ENCODE measurements at places on chromosomes 11 and 22.
A peak's percentile ranks its signal among the peaks of the same experiment; 100 is the strongest.

DNA sequence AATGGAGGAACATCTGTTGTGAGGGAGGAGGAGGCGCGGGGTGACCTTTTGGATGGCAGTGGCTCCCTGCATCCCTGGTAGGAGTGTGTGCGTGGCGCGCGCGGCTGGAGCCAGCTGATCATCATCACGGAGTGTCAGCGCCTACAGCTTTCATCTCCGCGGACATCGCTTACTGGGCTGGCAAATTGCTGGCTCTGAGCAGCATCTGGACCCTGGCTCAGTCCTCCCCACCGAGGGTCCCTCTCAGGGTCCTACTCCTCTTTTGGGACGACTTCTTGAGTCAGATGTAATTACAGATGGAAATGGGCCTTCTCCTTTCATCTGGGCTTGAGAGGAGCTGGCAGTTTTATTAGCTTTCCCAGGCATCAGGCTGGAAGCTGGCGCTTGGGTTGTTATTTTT is 85.3 kb downstream of the CACNA1I start:
- DNase-seq: no peak

DNA sequence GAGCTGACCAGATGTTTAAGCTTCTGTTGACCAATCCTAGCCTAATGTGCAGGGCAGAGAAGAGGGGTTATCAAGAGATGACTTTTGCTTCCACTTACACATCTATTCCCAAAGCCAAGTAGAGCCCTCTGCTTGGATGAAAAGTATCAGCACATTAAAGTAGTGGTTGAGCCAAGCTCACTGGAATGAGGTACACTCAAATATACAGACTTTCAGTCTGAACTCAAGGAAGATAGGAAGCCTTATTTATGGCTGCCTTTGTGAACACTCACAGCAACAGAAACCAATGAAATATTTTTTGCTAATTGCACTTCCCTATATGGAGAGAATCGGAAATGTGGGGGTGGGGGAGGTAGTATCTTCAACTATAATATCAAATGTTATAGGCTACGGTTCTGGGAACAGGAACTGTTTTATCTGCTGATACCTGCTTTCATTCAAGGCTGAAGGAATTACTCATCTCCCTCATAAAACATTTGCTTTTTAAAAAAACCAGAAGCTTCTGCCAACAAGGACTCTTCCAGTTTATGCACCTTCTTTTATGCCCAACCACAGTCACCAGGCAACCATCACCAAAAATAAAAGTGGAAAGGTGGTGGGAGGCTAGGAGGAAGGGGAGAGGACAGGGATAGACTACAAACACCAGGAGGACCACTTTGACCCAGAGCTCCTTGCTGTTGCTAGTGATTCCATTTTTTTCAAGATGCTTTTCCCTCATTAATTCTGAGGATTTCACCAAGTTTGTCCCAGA is 91.2 kb downstream of the CLPB start:
- no peak for DNase-seq

GRCh38 chr11:30016588-30017363 is at the start of gene KCNA4:
Gene KCNA4 (minus strand): TSS chr11:30017030. CDS start chr11:30012678, 4,352 bp downstream.
- no peak for DNase-seq

GRCh38 chr22:28903080-28903479 is 19.7 kb downstream of the ZNRF3 start:
- no peak for DNase-seq

DNA sequence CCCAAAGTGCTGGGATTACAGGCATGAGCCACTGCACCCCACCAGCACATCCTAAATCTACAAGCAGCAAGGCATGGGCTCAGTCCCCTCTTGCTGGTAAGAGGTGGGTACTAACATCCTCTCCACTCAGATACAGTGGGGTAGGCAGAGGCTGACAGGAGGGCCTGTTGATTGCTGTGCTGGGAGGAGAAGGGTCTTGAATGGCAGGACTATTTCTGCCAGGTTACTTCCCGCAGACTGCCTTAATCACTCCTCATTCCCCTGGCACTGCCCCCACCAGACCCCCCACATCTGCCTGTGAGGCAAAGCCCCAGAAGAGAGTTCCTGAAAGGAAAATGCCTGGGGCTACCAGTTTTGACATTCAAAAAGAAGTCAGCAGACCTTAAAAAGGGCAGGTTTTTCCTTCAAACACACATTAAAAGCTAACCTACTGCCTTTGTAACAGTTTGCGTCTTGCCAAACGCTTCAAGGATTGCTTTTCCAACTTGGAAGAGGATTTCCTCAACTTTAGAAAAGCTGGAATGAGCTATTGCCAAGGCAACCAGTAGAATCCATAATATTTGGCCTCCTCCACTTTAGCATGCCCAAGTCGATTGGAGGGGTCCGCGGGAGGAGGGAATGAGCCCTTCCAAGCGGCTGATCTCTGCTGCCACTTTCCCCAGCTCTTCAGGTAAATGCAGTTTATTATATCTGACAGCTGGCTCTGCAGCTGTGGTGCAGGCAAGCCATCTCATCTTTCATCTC is 62.0 kb downstream of the FDX1 start:
- peak; percentile 45 for DNase-seq

GRCh38 chr11:70705930-70706329 is 307.6 kb downstream of the CTTN start:
- DNase-seq: no peak

- no peak for DNase-seq
These were observed 53.3 kb downstream of the PANX1 start for GRCh38 chr11:94181943-94182342.

DNA sequence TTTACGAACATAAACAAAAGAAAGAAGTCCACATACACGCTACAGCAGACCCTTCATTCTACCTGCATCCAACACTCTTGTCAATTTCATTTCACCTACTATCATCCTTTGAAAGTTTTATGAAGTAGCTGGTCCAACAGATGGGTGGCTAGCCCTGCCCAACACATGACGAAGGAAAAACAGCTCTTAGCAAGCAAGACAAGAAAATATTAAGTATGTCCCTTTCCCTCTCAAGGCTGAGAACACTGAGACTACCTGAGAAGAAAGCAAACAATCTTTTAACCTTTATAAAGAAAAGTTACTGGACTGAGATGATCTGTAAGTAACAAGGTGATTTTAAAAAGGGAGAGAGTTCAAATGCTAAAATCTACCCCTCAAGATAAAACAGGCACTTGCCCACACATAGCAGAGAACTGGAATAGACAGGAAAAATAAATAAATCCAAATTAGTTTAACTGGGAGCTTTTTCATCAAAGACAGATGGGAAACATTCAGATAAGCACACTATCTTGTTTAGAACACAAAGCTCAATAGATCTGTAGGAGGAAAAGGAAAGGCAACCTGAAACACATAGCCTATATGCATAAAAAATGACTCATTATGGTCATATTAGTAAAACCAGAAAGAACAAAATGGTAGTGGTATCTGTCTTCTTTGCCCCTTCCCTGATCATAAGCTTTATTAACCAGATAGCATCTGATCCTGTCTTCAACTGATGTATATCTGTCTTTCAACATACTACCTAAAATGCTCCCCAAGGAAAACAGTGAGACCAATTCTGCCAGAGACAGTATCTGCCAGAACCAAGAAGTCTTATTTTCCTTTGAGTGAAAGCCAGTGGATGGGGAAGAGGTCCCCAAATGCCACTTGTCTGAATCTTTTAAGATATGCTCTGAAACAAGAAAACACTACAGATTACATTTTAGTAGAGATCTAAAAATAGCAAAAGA is 104.3 kb downstream of the MRTFA start:
- DNase-seq: no peak

GRCh38 chr11:45810431-45811108 is 5.6 kb downstream of the SLC35C1 start:
- no peak for DNase-seq

DNA sequence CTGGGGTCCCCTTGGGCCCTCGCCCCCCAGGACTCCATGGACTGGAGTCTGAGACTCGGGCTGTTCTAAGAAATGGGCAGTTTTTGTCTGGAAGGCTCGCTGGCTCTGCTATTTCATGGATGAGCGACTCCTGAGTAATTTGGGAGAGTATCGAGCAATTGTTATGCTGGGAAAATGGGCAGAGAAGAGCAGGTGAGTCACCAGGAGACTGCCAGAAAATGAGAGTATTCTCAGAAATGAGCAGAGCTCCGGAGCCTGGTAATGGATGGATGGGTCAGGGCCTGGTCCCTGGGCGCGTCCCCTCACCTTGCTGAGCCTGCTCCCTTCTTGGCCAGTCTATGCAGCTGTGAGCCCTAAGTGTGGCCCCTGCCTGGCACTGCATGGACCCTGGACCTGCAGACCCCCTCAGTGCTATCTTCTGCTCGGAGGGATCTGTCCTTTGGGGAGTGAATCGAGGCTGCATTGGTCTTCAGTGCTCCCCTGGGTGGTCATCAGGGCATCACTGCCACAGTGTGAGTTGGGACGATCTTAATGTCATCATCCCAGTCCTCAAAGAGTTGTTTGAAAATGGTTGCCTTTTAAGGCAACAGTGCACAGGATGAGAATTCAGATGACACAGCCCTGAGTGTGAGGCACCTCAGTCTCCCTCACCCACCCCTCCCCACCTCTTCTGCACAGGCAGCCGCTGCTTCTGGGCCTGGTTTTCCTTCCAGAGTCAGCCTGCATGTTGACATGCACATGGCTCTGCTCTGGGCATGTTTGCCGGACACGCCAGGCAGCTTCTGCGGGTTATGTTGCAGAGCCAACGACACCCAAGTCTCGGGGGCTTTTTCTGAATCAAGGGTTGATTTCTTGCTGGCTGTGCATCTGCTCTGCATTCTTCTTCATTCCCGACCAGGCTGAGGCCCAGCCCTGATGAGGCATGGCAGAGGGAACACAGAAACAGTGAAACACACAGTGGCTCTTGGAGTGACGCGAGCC is 519.0 kb downstream of the TBC1D22A start:
- peak; percentile 82 for DNase-seq

DNA sequence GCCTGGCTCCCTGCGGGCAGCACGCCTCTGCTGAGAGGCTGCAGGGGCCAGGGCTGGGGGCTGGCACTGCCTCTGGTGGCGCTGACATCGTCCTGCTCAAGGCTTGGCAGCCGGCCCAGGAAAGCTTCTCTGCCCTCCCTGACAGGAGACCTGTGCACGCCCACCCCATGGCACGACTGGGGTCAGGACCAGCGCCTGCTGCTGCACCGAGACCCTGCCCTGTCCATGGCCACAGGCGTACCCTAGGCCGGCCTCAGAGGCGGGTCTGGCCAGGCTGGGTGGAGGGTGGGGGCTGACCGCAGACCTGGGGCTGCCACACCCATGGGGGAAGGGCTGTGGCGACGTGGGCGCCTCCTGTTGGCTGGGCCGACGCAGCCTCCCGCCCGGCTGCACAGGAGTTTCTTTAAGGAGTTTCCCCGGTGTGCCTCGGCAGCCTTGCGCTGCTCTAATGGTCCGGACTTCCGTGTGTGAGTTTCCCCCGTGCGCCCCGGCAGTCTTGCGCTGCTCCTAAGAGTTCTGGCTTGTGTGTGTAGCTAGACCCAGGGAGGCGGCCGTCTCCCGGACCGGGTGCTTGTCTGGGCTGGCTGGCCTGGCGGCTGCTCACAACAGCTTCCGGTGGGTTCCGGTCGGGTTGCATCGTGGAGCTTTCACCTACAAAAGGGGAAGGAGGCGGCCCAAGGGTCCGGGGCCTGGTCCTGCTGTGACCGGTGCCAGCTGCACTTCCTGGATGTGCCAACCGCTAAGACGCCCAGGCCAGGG is 4.6 kb downstream of the TRABD start:
- peak; percentile 60 for DNase-seq

GRCh38 chr11:83219095-83219494 is 25.6 kb downstream of the ANKRD42 start:
- no peak for DNase-seq

- no peak for DNase-seq
These were observed 11.0 kb upstream of the PICK1 start for GRCh38 chr22:38046070-38046748.

DNA sequence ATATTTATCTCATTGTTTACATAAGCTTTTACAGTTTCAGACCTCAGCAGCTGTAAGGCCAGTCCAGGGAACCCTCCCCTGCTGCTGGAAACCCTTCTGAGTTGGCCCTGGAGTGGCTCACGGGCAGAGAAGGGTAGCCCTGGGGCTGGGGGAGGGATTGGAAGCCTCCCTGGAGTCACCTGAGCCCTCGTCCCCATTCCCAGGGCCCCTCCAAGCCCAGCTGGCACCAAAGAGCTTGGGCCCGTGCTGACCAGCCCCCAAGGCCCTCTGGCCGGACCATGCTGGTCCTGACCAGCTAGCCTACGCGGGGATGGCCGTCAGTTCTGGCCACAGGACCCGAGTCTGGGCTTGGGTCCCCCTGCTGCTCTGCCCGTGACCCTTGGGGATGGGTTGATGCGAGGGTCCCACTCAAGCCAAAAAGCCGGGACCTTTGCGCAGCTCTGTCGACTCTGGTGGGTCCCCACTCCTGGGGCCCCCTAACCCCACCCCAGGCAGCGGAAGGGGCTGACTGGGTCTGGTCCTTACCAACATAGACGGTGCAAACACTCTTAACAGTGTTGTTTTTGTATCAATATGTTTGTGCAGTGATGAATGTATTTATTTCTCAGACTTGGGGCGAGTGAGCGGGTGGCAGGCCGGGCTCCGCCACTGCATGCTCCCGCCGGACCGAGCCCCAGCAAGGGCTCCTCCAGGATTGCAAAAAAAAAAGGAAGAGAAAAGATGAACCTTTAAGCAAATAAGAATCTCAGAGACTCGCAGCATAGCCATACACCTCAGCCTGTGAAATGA is 17.5 kb upstream of the TMEM191C start:
- DNase-seq: no peak

DNA sequence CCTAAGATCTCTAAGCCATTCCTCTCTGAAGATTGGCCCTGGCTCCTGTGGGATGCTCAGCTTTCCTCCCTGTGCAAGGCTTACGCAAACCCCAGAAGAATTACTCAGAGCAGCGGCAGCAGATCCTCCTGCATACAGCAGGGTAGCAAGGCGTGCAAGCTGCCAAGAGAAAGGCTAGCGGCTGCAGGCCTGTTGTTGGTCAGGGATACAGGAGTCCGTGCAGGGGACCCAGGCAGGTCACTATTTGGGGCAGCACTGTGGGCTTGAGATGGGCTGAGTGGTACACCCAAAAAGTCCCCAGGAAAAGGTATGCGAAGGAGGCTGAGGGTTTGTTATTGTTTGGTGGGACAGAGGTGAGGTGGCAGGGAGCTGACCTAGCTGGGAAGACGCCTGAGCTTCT is 1.5 kb downstream of the GLB1L2 start:
- DNase-seq: no peak

DNA sequence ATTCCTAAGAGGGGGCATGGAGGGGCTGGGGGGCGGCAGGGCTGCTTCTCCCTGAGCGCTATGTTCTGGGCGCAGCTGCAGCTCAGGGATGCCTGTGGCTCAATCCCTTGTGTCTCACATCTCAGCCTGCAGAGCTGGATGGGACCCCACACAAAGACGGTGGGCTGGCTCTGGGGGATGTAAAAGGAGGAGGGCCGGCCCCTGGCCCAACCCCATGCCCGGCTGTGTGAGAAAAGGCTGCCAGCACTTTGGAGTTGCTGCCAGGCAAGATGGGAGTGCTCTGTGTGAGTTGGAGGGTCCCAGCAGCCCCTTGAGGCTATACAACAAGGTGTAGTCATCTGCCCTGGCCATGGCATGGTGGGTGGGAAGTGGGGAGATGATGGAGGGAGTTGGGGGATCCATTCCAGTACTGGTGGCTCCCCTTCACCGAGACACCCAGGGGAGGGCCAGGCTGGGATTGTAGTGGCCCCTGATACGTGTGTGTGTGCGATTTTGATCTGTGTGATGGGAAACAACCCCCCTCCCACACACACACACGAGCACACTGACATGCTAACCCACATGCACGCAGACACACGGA is 1.3 kb upstream of the TBX10 start:
- no peak for DNase-seq

GRCh38 chr11:83004746-83005556 is 66.7 kb downstream of the RAB30 start:
- DNase-seq: peak; percentile 50

GRCh38 chr11:19615341-19616183 is 97.1 kb upstream of the NAV2 start:
- no peak for DNase-seq

Data from renal cortical epithelial cell (primary cell).